ENCODE measurements at places on chromosomes 11 and 22. TPM values are rescaled to one million over a fixed set of nuclear protein-coding genes. Genes with fewer than 3 reads are reported as not detected.

The KCNE3 gene
- 0.27 TPM for total RNA-seq

The KCNJ11 gene
- total RNA-seq: 0.30 TPM

The RTN4RL2 gene
- total RNA-seq: 0.67 TPM

The LRRC51 gene
- total RNA-seq: 2.6 TPM

The RAC2 gene
- total RNA-seq: 394 TPM

The MAPK12 gene
- 53.5 TPM for total RNA-seq

The MS4A2 gene
- not detected for total RNA-seq

The CLTCL1 gene
- 2.4 TPM for total RNA-seq

The COMT gene
- total RNA-seq: 461 TPM

The NFAM1 gene
- not detected for total RNA-seq

The TIMP3 gene
- total RNA-seq: 107 TPM

The PTPN5 gene
- not detected for total RNA-seq

The H19 gene
- total RNA-seq: 6.5 TPM

The KCNQ1 gene
- total RNA-seq: 0.20 TPM

The ARHGAP20 gene
- 0.59 TPM for total RNA-seq

The TMEM45B gene
- 0.07 TPM for total RNA-seq

The LINC01488 gene
- total RNA-seq: not detected

The TST gene
- 40.8 TPM for total RNA-seq
